ENCODE measurements at places on chromosomes 11 and 22. TPM values are rescaled to one million over a fixed set of nuclear protein-coding genes. Genes with fewer than 3 reads are reported as not detected.
A peak's percentile ranks its signal among the peaks of the same experiment; 100 is the strongest.

DNA sequence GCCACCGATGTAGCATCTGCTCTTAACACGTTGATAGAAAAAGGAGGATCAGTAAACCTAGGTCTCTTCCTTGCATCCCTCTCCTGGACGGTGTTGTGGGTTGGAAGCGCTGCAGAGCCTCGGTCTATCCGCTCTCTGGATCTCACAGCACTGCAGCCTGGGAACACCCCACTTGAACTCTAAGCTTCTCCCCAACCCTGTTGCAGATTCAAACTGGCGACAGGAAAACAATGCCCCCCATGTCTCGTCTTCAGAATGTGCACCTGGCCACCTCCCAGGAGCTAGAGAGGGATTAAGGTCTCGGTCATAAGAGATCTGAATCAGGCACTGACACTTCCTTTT is 454 bp downstream of the TMEM218 start:
- no peak for ATAC-seq

NUP98 gene
- total RNA-seq: 72.1 TPM

DNA sequence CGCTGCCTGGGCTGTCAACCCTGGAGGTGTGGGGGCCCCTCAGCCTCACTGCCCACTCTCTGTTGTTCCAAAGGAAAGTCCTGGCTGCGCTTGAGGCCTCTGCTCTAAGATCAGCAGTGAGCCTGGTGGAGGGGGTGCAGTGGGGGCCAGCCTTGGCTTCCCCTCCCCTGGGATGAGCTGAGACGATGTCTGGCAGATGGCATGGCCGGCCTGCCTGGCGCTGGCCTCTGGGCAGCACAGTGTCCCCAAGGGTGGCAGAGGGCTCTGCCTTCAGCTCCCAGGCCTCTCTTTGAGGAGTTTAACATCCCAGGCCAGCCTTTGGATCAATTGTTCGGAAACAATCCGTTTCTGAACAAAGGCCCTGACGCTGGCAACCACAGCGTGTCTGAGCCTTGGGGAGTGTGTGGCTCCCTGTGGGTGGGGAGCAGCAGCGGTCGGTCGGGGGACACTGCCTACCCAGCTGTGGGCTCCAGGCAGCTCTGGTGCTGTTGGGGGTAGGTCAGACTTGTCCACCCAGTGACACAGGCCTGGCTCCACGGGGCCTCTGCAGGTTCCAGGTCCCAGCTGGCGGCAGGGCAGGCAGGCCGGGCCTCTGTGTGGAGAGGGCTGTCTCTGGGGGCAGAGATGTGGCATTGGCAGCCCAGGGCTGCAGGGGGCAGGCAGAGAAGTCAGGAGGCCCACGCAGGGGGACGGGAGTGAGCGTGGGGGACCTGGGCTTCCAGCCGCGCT is 12.1 kb downstream of the TSPAN4 start:
- ATAC-seq: no peak

HORMAD2 gene
- not detected for total RNA-seq

MRPL40 gene
- total RNA-seq: 22.8 TPM

APOL3 gene
- total RNA-seq: 44.6 TPM

OR10A2 gene
- total RNA-seq: not detected

- no peak for ATAC-seq
Measured at GRCh38 chr22:27250886-27251285, 550.7 kb downstream of the MN1 start.

- no peak for ATAC-seq
Measured at GRCh38 chr11:1442807-1443366, 43.7 kb downstream of the MOB2 start.

- no peak for ATAC-seq
Measured at GRCh38 chr22:43446916-43447315, 35.1 kb downstream of the MPPED1 start.

DNA sequence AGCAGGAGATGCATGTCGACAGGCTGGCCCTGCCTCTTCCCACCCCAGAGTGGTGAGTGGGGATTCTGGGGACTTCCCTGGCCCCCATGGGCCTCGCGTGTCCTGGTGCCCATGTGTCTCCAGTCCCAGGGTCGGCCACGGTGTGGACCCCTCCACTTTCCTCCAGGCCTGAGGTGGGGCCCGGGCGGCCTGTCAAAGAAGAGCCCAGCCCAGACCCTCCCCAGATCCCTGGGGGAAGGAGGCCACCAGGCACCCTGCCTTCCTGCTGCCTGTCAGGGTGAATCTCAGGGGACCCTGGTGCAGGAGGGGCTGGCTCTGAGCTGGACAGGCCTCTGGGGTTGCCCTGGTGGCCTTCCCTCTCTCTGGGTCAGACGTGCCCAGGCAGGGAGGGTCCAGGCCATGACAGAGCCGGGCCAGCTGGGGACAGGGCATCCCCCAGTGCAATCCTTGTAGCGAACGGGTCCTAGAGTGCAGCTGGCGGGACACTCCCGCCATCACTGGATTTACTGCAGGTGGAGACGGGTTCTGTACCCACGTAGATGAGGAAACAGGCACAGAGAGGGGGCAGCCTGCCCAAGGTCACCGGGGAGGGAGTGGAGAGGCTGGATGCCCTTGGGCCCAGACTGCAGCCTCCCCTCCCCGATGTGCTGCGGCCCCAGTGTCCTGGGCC is 13.5 kb upstream of the MUC6 start:
- no peak for ATAC-seq

DNA sequence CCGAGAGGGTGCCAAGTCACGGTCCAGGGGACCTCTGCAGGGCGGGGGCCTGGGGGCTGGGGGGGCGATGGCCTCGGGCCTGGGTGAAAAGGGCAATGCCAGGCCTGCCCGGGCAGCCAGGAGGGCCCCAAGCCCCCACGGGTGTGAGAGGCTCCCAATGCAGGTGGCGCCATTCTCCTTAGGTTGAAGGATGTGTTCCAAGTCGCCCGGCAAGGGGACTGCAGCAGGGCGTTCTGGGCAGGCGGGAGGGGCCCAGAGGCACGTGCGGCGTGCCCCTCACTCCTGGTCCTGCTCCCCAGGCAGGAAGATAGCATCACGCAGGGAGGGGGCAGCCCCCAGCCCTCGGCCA is 730 bp upstream of the TNNI2 start:
- no peak for ATAC-seq

GRCh38 chr11:20762980-20763379 is 93.6 kb downstream of the NELL1 start:
- ATAC-seq: no peak

- no peak for ATAC-seq
Measured at GRCh38 chr22:20587206-20587958, 80.0 kb downstream of the MED15 start.

GRCh38 chr22:31442768-31443489 is 43.5 kb downstream of the DRG1 start:
- no peak for ATAC-seq

MICALL1 gene
- 132 TPM for total RNA-seq

DNA sequence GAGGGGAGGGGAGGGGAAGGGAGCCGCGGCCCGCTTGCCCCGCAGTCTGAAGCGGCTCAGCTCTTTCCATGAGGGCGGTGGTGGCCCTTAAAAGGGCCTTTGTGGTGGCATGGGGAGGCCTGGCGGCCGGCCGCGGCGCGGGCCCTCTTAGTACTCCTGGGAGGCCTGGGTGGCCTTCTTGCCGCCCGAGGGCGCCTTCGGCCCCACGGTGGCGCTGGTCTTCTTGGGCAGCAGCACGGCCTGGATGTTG is 6.9 kb downstream of the DPAGT1 start:
- peak; percentile 81 for ATAC-seq

OR52E8 gene
- total RNA-seq: not detected
